ENCODE measurements at places on chromosomes 5 and 9.

DNA sequence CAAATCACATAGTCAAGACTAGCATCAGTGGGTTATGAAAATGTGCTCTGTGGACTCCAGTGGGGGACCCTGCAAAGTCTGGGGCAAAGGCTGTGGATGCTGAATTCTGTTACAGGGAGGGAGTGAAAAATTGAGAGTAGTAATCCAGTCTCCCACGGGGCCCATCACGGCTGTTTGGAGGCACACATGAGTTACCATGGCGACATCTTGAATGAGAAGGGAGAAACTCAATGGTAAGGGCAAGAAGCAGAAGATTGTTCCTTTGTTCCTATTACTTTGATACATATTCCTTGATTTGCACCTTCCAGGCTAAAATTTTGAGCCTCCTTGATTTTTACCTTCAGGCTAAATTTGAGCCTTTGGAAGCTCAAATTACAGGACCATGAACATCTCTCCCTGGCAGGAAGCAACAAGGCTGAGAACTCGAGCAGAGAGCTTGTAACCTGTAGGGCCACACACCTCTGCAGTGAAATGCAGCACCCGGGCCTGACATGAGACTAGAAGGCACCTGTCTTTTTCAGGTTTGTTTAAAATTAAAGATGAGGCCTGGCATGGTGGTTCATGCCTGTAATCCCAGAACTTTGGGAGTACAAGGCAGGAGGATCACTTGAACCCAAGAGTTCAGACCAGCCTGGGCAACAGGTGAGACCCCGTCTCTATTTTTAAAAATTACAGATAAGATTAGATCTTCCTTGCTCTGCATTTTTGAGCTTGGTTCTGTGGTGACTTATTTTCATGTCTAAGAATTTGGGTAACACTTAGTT lies 31.0 kb upstream of the ZFR start:
- no peak for DNase-seq

DNA sequence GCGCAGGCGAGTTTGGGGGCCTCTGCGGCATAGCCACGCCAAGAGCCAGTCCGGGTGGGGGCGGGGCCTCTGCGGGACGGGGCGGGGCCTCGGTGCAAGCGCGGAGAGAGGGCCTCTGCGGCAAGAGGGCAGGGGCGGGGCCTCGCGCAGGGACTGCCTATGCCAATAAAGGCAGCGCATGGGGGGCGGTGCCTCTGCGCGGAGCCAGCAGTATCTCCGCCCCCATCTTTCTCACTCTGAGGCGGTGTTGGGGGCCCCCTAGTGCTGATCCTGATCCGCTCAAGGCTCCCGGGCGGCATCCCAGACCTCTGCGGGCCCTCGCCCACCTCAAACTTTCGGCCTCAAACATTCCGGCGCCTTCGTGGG lies 9.2 kb upstream of the GPRIN1 start:
- peak; percentile 99 for DNase-seq

- DNase-seq: no peak
Measured at GRCh38 chr5:115461506-115462290, 82.9 kb downstream of the FEM1C start.

- no peak for DNase-seq
Measured at GRCh38 chr5:157689942-157690689, 18.8 kb downstream of the C5orf52 start.

DNA sequence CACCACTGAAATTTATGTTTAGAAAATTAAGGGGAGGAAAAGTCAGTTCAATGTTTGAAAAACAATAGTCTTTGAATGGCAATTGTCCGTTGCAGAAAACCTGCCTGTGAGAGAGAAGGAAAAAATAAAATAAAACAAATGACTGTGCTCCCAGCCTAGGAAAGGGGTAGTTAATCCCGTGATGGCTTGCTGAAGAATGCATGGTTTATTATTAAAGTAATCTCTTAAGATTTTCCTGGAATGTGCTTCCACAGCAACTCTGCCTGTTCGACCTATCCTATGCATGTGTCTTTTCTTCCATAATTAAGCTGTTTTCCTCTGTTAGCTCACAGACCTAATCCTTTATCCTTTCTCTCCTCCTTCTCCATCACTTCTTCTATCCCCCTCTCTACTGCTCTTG lies 2.4 kb upstream of the DAB2 start:
- DNase-seq: no peak

- DNase-seq: no peak
Measured at GRCh38 chr9:130561056-130561455, 18.3 kb upstream of the FUBP3 start.

DNA sequence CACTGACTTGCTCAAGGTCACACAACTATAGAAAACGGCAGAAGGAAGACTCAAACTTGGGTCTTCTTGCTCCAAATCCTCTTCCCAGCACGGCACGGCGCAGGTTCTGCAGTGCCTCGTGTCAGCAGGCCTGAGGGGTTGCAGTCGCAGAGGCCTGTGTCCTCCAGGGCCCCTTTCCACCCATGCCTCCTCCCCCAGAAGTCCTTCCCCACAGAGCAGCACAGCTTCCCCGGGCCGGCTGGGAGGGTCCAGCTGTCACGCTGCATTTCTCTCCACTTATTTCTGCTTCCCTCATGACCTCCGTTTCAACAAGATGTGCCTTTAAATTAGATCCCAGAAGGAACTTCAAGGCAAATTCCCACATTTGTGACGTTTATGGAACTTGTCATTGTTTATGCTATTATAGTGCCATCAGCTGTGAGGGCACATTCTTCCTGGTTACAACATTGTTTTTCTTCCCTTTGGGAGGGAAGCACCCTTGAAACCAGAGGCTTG lies 148.4 kb downstream of the C5orf15 start:
- DNase-seq: no peak

DNA sequence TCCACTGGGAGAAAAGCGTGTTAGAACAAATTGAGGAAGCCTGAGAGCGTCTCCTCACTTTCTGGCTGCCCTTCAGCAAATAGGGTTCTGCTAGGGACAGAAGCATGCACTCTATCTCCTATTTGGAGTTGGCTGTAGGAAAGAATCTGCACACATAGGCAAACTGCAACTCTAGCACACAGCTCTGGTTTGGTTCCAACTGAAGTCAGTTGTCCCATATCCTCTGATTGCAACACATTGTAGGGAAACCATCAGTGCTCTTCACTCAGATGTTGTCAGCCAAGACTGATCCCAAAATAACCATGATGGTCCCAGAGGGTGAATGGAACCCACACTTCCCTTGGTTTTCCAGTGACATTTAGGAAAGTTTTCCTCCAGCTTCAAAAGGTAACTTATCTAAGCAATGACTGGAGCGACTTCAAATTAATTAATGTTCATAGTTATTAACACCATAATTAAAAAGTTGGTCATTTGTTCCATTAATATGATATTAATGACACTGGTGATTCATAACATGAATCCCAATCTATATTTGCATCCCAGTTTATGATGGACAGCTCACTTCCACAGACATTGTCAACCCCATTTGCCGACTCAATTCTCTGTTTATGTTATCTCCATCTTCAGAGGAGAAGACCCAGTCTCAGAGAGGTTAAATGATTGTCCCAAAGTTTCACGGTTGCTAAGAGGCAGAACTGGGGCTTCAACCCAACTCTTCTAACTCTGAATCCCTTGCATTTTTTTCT lies 136.7 kb upstream of the ZNF462 start:
- DNase-seq: no peak

- no peak for DNase-seq
Measured at GRCh38 chr5:1882337-1883119, at the start of gene IRX4. IRX4 (minus strand) TSS chr5:1882925; CDS start chr5:1882647, 278 bp downstream.

DNA sequence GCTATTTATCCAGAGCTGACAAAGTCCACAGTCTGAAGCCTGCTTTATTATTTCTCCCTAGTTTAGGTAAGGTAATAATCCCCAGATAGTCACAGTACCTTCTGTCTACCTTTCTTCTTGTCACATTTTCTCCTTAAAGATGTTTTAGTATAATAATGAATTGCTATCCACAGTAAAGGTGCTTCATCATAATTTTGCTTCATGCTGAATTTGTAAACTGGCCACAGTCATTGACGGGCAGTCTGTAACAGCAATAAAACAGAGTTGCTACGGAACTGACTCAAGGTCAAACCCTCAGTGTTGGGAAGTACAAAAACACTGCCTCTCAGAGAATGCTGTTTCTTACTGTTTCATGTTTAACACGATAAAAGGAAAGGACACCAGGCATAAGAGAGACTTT lies 195.7 kb downstream of the ZNF608 start:
- no peak for DNase-seq

GRCh38 chr9:86943201-86944113 lies 3.8 kb downstream of the GAS1 start:
- DNase-seq: no peak

DNA sequence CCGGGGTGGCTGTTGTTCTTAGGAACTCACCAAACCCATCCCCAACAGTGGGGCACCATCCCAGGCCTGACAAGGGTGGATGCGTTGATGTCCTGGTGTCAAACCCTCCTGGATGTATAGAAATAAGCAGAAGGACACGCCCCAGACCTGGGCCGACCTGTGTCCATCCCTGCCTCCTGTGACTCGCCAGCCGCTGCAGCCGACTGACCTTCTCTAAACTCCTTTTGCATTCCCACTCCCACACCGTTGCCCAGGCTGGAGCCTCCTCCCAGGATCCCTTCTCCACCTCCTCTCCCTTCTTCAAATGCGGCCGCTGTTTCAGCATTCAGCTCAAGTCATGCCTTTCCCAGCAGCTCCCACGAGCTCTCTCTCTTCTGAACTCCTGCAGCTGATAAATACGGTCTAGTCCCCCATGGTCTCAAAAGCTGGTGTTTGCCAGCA lies 213.2 kb upstream of the IER5L start:
- DNase-seq: no peak

- no peak for DNase-seq
Measured at GRCh38 chr9:91131433-91131839, 230.3 kb downstream of the AUH start.

GRCh38 chr9:8053501-8053900 lies 253.9 kb upstream of the DMAC1 start:
- DNase-seq: no peak

- DNase-seq: no peak
Measured at GRCh38 chr9:90854637-90855175, 53.1 kb downstream of the SYK start.

- DNase-seq: no peak
Measured at GRCh38 chr9:133168432-133168831, 4.7 kb upstream of the GBGT1 start.

DNA sequence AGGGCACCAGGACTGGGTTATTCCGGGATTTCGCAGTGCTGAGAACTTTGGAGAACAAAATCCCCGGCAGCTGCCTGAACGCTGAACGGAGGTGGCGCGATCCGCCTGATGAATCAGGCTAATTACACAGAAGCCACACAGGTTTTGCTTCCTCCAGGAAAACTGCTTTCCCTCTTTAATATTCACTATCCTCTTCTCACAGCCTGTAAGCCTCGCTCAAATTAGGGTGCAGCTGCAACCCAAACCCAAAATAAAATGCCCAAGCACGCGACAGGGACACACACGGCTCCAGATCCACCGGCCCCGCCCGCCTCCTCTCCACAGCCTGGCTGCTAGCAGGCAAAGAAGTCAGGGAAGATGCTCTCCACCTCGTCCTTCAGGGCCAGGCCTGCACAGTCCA lies 6.0 kb downstream of the SOHLH1 start:
- no peak for DNase-seq

DNA sequence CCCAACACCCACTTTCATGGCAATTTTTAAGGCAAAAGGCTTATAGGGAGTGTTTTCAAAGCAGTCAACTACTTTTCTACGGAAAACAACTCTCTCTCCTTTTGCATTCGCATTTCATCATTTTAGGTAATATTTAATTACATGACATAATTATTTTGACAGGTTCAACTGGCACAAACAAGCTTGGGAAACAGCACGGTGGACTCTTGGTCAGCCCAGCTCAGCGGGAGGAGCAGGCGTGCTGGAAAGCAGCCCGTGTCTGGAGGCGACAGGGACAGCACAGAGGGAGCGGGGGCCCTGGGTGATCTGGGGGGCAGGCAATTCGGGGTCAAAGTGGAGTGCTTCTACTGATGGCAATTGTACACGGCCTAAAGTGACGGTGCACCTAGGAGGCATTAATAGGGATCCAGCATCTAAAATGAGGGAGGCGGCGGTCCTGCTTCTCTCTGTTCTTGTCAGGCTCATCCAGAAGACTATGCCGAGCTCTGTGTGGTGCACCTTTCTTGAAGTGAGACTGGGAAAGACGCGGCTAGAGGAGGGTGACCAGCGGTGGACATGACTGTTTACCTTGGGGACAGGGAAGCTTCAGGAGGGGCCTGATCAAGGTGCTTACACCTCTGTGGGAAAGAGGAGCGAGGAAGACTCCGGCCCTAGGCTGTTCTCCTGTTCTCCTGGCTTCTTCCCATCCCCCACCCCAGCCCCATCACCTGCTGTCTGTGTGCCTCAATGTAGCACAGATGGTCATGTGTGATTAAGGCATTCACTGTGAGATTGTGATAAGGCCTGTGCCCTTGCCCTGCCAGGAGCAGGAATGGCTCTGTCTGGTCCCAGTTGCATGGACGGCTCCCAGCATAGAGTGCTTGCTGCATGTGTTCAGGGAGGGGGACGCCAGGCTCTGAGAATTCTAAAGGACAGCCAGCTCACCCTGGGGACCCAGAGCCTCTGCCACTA lies 3.4 kb downstream of the MYMK start:
- DNase-seq: no peak

GRCh38 chr9:81601639-81602623 lies 87.4 kb downstream of the TLE1 start:
- no peak for DNase-seq

DNA sequence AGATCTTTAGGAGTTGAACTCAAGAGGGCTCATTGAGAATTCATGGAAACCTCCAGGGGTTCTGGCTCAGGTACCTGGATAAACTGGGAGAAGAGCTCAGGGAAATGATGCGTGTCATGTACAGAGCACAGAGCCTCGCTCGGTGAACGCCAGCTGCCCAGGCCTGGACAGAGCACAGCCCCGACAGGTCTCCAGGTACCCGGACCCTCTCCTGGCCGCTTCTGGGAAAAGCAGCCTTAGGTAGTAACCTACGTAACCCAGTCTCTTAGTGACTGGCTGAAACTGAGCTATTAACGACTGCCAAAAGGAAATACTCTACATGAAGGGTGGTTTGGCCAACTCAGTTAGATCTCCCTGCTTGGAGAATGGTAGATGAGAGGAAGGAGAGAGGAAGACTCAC lies 157.4 kb downstream of the TTLL11 start:
- no peak for DNase-seq

- DNase-seq: no peak
Measured at GRCh38 chr9:117491491-117491890, 76.6 kb upstream of the ASTN2 start.

GRCh38 chr5:158812408-158812807 lies 287.3 kb downstream of the EBF1 start:
- DNase-seq: peak; percentile 43

GRCh38 chr5:77994943-77995342 lies 218.8 kb upstream of the TBCA start:
- DNase-seq: no peak

- no peak for DNase-seq
Measured at GRCh38 chr5:55039843-55040242, 15.8 kb downstream of the GZMK start.

DNA sequence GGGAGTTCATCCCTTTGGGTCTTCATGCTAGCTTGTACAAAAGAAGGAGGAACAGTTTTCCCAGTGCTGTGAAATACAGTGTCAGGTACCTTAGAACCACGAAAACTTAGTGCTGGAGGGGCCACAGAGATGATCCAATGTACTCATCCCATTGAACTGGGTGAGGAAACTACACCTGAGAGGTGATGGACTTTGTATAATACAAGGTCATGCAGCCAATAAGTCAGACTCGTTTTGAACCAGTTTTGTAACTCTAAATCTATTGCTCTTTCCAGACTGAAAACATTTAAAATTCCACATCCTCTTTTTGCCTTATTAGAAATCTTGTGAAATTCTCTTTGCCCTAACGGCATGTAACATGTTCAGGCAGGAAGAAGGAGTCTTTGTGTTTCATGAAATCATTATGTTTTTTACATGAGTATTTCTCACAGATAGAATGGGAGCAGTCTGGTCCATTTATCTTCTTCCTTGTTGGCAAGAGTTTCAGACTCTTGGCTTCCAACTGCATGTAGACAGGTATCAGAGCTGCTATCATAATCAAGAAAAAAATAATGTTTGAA lies 146.8 kb upstream of the FBXL7 start:
- no peak for DNase-seq

Measured in BE2C (cell line).